ENCODE measurements at places on chromosomes 3 and 15. TPM values are rescaled to one million over a fixed set of nuclear protein-coding genes. Genes with fewer than 3 reads are reported as not detected.

DNA sequence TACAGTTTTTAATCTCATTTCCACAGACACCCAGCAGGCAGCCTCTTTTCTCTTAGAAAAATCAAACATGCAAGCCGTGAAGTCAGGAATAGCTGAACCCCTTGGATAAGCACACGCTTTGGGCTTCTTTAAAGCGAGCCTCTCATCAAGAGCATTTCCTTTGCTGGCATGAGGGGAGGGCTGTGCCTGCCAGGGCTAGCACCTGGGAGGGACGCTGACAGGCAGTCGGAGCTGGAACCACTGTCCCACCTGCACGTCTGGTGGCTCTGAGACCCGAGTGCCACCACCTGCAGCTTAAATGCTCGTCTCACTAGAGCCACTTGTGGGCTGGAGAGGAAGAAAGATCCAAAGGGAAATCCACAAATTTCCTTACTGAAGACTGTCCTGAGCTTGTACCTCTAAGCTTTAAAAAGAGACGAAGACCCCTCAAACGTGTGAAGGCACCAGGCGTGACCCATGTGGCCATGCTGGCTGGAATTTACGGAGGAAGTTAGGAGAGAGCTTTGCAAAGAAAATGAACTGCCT, 9.4 kb downstream of the MAP6D1 start:
- DNase-seq = no peak

GRCh38 chr3:12423131-12423530, 61.1 kb upstream of the TSEN2 start:
- DNase-seq = no peak

The CCDC54 gene
- not detected for total RNA-seq

The KLHL6 gene
- total RNA-seq = 0.87 TPM

The GNAT1 gene
- total RNA-seq = not detected
